ENCODE measurements at places on chromosomes 4 and X.

GRCh38 chr4:148302416-148302815, 139.8 kb downstream of the NR3C2 start:
- no peak for DNase-seq

- DNase-seq: no peak
Observed at GRCh38 chr4:108042927-108043326, 53.2 kb downstream of the HADH start.

DNA sequence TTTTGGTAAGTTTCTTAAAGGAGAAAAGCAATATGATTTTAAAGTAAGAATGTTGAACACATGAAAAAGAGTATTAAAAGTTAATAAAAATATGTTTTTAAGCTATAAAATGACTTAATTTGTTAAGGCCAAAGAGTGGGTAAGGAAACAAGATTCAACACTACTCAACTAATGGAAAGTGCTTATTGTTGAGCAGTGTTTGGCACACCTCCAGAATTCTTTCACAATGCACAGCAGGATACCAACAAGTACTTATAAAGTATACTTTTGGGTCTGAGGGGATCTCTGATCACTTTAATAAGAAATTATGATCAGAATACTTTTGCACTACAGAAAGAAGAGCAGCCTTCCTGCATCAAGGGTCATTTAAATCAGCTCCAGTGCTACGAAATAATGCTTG, 5.9 kb downstream of the LAMP2 start:
- DNase-seq: no peak

GRCh38 chrX:122055460-122055859, 1008.0 kb downstream of the GLUD2 start:
- DNase-seq: no peak

- no peak for DNase-seq
Observed at GRCh38 chrX:68832101-68832416, 3.2 kb downstream of the EFNB1 start.

Measured in activated gamma-delta T cell treated with Interleukin-2 at 50 U/mL for 16 hours (primary cell).